AG10803 (cell line): ENCODE measurements at places on chromosomes 1 and 21.

DNA sequence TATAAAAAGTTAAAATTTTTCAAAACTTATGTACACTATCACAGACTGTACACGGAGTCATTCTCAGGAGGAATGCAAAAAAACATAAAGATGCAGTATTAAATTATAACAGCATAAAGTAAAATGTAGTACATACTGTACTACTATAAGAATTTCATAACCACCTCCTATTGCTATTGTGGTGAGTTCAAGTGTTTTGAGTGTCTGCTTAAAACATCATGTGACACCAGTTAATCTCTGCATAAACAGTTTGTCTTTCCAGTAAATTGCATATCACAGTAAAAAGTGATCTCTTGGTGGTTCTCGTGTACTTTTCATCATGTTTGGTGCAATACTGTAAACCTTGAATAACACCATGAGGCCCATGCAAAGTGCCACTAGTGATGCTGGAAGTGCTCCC lies 45.2 kb downstream of the SDCCAG8 start:
- no peak for DNase-seq

GRCh38 chr21:38721958-38722357 lies 83.8 kb upstream of the ETS2 start:
- peak; percentile 46 for DNase-seq

GRCh38 chr1:5891137-5891536 lies 101.1 kb downstream of the NPHP4 start:
- DNase-seq = no peak

- no peak for DNase-seq
These were observed 16.0 kb upstream of the ZSCAN20 start for GRCh38 chr1:33456502-33456886.

GRCh38 chr1:211017075-211017718 lies 116.8 kb downstream of the KCNH1 start:
- DNase-seq = no peak

DNA sequence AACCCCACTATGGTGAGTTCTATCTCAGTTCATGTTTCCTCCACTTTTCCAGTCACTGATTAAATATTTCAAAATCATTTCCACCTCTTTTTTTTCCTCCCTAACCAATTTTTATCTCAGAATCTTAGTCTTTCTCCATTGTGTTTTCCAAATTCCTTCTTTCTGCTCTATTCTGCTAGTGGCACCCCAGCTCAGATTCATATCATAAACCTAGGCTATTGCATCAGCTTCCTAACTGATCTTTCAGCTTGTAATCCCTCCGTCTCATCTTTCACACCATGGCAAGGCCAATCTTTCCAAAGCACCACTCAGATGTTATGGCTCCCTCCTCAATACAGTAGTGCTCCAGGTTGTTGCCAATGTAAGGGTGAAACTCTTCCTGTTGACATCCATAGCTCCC lies 631.9 kb downstream of the PLPP3 start:
- no peak for DNase-seq

- DNase-seq = peak; percentile 59
These were observed 278.3 kb downstream of the KCTD3 start for GRCh38 chr1:215845234-215845891.

GRCh38 chr1:36986241-36986985 lies 47.9 kb downstream of the GRIK3 start:
- DNase-seq = no peak

- DNase-seq = no peak
These were observed 14.7 kb downstream of the OVGP1 start for GRCh38 chr1:111412839-111413238.
